ENCODE measurements at places on chromosomes 7 and 10.

DNA sequence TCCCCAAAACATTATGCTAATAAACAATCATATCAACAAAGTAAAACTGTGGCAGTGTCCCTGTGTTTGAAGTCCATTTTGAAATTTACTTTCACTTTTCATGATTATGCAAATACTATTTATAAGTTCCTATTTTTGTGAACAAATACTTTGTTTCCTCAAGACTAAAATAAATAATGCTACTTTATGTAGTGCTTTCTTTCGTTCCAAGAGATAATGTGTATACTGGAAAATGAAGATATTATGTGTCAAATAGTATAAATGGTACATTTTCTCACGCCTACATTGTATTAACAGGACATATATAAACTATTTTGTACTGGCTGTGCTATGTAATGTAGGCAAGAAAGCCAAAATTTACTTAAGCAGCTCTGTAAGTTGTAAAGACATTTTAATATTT lies 136.3 kb downstream of the MALRD1 start:
- DNase-seq = no peak

DNA sequence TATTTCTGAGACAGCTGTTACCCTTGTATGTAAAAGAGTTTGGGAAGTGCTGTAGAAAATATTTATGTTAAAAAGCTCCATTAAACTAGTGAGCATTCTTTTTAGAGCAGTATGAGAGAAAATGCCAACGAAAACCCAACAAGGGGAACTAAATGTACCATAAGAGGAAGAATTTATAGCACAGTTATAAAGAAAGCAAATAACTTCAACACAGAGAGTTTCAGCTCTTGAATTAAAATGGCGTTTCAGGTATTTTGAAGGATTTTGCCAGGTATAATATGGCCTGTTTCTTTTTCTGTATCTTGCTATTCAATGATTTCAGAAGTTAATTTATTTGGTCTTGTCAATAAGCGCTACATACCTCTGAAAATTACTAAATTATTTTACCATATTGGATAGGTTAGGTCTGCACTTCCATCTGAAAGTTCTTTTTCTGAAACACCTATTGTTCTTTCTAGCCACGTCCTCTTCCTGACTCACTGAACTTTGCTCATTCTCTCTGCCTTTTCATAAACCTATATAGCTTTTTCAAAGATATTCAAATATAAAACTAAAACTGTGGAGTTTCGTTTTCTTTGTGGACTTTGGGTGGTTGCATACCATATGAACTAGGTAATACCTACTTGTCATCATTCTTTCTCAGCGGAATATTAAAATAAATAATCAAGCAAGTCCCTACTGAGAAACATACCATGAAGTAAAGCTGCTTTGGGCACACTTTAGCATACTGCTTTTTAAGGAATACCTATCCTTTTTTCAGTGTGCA lies 136.1 kb downstream of the SEMA3A start:
- no peak for DNase-seq

DNA sequence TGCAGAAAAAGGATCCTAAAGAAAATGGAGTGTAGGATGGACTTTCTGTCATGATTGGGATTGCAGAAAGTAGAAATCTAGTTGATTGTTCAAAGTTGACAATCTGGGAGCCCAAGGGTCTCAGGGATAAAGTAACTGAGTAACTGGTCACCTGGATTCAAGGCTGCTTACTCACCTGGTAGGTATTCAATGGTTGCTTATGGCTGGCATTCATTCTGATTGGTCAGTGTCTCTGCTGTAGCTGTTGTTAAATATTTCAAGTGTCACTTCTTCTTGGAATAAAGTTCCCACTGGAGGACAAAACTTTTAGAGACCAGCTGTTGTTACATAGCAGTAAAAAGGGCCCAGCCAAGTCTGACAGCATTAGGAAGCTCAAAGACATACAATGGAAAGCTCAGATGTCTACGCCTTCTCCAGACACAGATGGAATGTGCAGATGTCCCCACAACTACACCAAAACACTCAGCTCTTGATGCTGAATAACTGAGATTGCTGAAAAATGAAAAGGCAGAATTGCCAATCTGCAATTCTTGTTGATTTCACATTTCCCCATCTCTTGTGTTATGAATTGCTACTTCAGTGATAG lies 106.9 kb downstream of the ZNF467 start:
- DNase-seq = no peak

DNA sequence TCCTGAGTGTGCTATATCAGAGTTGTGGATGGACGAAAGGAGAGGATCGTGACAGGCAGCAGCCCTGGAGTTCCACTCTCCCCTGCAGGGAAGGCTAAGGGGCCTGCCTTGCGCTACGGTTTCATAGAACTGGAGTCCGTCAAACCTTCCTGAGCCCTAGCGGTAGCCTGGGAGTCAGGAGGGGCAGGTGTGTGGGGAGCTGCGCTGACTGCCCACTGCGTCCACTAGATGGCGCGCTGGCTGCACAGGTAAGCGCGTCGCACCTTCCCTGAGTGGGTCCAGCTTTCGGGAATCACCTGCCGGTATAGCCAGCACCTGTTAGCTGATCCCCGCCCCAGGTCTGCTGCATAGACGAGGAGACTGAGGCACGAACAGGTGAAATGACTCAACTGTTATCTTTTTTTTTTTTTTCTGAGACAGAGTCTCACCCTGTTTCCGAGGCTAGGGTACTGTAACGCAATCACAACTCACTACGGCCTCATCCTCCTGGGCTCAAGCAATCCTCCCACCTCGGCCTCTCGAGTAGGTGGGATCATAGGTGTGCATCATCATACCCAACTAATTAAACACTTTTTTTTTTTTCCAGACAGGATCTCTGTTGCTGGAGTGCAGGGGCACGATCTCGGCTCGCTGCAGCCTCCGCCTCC lies 20.2 kb upstream of the BAIAP2L1 start:
- DNase-seq = peak; percentile 56

DNA sequence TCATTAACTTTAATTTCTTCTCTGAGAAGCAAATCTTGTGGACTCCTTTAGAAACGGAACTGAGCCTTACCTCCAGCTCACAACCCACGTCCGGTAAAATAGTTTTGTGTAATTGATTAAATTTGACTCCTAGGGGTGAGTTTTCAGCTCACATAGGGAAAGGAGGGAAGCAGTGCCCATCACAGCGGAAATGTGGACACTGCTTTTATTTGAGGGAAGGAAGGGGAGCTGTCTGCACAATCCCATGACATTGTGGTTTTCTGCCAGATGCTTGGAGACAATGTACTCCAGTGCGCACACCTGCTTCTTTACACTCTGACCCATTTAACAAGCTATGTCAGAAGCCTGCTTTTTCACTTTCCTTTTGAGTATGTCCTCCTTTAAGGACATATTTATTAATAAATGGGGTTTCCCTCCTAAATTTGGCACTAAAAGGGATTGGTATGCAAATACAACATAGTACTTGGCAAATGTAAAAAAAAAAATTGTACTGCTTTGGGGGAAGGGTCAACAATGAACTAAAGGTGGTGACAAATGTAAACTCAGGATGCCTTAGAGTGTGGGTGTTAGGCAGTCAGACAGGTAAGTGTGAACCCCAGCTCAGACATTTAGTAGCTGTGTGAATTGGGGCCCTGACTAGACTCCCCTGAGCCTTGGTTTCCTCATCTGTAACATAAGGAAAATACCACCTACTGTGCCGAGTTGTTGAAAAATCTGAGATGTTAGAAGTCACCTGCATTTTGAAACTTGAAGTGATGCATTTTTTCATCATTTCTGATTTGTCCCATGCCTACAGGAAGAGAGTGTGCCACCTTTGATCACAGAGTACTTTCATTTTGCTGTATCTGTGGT lies 90.2 kb upstream of the KLF6 start:
- DNase-seq = no peak

- DNase-seq = no peak
Observed at GRCh38 chr7:141649137-141649864, 52.7 kb downstream of the DENND11 start.

- DNase-seq = no peak
Observed at GRCh38 chr7:112788778-112789343, 1.3 kb downstream of the TMEM168 start.

- no peak for DNase-seq
Observed at GRCh38 chr10:131859341-131860020, 41.3 kb upstream of the PPP2R2D start.

GRCh38 chr7:55026867-55027490 lies 8.2 kb downstream of the EGFR start:
- no peak for DNase-seq

DNA sequence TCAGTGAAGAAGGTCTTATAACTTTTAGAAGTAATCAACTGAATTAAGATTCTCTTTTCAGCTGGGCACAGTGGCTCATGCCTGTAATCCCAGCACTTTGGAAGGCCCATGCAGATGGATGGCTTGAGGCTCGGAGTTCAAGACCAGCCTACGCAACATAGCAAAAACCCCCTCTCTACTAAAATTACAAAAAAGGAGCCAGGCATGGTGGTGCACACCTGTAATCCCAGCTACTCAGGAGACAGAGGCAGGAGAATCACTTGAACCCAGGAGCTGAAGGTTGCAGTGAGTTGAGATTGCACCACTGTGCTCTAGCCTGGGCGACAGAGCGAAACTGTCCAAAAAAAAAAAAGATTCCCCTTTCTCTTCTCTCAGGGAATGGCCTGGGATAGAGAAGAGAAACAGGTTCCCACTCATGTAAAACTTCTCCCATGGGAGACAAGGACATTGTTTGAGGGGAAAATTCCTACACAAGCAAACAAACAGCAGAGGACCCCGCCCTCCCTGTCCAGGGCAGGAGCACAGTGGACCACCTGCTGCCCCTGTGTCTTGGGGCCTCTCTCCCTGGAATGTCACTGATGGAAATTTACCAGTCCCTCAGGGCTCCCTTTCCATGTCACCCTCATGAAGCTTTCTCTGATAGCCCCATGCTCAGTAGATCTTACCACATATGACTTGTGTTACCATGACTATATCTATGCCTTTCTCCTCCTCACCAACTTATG lies 5.6 kb downstream of the IL2RA start:
- no peak for DNase-seq

- no peak for DNase-seq
Observed at GRCh38 chr7:42186151-42186550, 50.9 kb downstream of the GLI3 start.

DNA sequence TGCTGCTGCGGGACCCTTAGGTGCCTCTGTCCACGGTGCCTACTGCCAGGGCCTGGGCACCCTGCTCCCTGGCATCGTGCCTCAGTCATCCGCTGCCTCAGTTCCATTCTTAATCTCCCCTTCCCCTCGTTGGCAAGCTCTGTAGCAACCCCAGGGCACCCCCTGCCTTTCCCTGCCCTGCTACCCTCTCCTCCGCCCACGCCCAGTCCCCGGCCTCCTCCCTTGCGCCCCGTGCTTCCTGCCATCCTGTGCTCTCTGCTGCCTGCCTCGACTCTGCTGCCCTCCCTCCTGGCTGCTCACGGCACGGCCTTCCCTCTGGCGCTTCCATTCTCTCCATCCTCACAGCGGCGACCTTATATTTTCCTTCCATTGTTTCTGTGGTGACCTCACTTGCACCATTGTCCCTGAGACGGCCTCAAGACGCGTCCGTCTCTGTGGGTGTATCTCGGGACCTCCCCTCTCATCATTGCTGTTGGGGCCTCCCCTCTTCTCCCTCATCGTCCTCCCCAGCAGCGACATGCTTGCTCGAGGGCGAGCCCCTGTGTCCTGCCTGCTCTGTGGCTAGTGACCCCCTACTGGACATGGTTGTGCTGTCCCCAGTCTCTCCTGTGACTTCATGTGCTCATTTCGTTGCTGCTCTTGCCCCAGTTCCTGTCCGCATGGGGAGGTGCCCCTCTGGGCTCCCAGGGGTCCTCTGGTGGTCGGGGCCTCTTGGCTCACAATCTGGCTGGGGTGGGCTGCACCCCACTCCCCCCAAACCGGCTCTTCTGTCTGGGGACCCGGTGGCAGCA lies 35.3 kb downstream of the AGAP3 start:
- DNase-seq = no peak

- DNase-seq = peak; percentile 2
Observed at GRCh38 chr10:104274762-104275721, 6.1 kb downstream of the GSTO2 start.

GRCh38 chr7:109126404-109127050 lies 556.9 kb downstream of the DNAJB9 start:
- DNase-seq = no peak

- no peak for DNase-seq
Observed at GRCh38 chr10:6225263-6225814, 22.6 kb downstream of the PFKFB3 start.

GRCh38 chr7:47031786-47032535 lies 550.0 kb downstream of the TNS3 start:
- no peak for DNase-seq

GRCh38 chr10:113993489-113993991 lies 50.1 kb upstream of the ADRB1 start:
- DNase-seq = no peak

GRCh38 chr10:124711145-124711544 lies 33.0 kb downstream of the FAM53B start:
- DNase-seq = no peak

GRCh38 chr10:60149003-60149402 lies 240.7 kb downstream of the ANK3 start:
- DNase-seq = no peak

GRCh38 chr7:121936951-121937623 lies 64.1 kb downstream of the PTPRZ1 start:
- DNase-seq = no peak

DNA sequence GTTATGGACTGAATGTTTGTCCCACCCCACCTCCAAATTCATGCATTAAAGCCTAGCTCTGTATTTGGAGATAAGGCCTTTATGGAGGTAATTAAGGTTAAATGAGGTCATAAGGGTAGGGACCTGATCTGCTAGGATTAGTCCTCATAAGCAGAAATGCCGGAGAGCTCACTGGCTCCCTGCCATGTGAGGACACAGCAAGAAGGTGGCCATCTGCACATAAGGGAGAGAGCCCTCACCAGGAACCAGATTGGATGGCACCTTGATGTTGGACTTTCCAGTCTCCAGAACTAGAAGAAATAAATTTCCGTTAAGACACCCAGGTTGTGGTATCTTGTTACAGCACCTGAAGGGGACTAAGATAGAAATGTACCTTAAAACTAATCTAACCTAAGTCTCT lies 816.1 kb upstream of the C7orf33 start:
- no peak for DNase-seq

All from activated naive CD4-positive, alpha-beta T cell (primary cell).